ENCODE measurements at places on chromosomes 4 and X. TPM values are rescaled to one million over a fixed set of nuclear protein-coding genes. Genes with fewer than 3 reads are reported as not detected.

GRCh38 chrX:130575831-130576389 is 174.1 kb downstream of the RBMX2 start:
- peak; percentile 62 for DNase-seq

DNA sequence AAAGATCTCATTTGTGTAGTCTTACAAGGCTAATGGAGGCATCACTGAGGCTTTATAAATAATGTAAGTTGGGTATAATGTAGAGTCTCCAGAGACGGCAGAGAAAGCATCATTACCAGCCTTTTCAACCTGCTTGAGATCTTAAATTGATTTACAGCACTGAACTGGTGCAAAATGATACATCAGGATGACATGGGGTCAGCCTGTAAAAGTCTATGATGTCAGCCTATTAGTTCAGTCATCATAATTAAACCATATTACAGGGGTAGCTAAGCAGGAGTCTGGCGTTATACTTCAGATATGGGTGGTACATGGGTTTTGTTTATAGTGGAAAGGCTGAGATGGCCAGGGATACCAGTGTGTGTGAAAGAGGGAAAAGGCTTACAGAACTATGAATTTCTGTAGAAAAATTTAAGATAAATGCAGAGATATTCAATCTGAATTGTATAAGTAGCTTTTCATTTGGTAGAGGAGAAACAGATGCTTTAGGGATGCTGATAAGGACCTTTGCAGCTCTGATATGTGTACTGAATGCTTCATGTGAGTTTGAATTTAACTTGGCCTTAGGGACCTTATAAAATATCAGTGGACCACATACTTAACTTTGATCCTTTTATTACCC is 2.7 kb downstream of the SMAD1 start:
- no peak for DNase-seq

GRCh38 chr4:140111256-140111655 is 42.7 kb downstream of the MAML3 start:
- no peak for DNase-seq

The XPNPEP2 gene
- total RNA-seq: 0.24 TPM

GRCh38 chr4:36208893-36209473 is 35.3 kb downstream of the ARAP2 start:
- DNase-seq: peak; percentile 72

- no peak for DNase-seq
These were observed 141.6 kb downstream of the DCLK2 start for GRCh38 chr4:150219841-150220240.

DNA sequence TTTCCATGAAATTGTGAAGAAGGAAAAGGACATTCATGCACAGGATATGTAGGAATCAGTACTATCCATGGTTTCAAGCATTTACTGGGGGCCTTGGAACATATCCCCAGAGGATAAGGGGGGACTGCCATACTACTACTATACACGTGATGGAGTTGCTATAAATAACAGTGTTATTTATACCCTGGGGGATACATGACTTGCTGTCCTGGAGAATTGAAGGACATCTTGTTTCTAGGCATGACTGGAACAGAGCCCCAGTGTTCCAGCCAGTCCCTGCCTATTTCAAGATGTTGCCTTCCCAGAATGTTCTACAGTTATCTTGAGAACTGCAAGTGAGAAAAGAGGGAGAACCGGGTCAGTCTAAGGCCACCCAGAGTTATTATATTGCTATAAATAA is 39.6 kb upstream of the ZNF81 start:
- no peak for DNase-seq

The ETDB gene
- total RNA-seq: not detected

The TBX22 gene
- total RNA-seq: not detected

- DNase-seq: peak; percentile 70
These were observed 180.7 kb downstream of the GASK1B start for GRCh38 chr4:157992038-157992705.

- DNase-seq: peak; percentile 61
These were observed 16.9 kb downstream of the SPINK2 start for GRCh38 chr4:56804551-56804950.

DNA sequence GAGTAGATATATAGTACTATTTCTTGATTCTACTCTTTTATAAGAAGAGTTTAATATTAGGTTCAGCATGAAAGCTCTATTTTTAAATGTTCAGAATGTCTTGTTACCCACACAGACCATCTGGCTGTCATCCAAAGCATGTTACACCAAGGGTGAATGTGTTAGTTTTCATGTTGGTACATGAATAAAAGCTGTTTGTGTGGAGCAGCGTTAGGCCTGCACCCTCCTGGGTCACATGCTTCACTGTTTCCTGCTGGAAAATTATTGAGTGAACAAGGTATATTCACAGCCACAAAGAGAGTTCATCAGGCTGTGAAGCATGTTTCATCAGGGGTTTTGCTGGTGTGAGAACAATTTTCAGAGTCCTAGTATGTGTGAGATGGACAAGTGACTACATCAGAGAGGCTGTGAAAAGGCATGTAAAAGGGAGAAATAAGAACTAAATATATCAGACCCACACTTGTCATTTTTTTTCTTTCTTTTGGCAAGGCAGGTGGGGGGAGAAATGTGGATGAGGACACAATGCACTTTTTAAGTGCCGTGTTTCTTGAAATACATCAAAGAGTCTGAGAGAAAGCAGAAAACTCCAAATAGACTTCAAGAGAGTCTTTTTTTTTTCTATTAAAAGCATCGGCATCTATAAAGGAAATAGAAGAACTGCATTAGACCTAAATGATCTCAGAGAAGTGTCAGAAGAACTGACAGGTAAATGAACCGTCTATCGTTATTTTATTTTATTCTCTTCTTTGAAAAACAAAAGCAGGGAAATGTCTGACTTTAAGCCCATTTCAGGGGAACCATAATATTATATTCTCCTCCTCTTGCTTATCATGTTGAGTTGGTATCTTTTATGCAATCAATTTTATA is 2429.7 kb downstream of the PCDH7 start:
- DNase-seq: no peak

DNA sequence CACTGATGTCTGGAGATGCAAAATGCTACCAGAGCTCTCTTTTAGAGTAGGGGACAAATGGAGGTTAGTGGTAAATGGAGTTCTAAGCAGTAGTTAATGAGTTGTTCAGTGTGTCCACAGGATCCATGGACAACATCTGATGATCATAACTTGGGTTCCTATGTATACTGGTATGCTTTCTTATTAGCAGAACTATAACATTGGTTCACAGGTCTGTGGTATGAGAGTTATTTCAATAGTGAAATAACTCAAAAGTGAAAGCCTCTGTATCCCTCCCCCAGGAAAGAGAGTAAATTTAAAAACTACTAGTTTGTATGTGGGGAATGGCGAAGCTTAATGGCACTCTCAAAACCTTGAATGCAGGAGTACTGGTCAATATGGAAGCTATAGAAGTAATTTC is 363.5 kb upstream of the EMCN start:
- no peak for DNase-seq

The GPC4 gene
- total RNA-seq: 0.05 TPM

The FOXP3 gene
- total RNA-seq: 14.2 TPM

DNA sequence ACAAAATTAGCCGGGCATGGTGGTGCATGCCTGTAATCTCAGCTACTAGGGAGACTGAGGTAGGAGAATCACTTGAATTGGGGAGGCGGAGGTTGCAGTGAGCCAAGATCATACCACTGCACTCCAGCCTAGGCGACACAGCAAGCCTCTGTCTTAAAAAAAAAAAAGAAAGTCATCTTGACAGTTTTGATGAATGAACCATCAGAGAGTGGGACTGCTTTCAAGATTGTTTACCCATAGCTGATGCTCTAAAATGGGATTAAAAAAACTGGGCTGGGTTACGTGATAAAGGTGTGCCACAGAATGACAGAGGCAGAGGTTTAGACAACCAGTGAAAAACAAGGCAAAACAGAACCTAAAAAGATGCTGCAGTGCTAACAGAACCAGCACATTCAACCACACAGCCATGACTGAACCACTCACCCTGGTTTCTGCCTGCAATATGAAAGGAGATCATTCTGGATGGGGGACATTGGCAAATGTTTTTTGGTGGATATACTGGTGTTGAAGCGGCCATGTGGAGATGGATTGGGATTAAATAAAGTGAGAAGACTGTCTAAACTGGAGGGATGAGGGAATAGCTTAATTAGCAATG is 22.2 kb downstream of the GPAT3 start:
- DNase-seq: no peak

DNA sequence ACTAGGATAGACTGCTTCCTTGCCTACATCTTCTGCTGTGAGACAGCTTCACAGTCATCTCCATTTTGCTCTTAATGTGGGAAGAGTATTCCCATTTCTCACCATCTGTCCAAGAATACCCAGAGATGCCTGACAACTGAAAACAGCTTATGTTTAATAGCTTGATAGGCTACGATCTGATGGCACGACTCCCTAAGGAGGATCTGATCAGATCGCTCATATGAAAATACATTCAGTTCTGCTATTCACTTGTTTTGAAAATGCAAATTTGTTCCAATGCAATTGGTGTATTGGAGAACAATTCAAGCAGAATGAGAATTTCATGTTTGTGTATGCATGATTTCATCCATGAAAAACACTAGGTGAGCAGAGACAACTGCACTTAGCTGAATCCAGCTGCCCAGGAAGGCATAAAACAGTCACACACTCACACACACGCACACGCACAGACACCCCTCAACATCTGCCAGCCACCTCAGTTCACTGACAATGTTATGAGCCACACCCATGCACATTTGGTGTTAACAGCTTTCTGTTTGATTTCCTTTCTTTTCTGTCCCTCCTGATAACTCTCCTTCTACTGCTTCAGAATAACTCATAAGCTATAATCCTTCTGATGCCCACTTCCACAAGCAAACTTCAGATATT is 29.6 kb downstream of the TRIML1 start:
- DNase-seq: no peak

- no peak for DNase-seq
These were observed 137.2 kb downstream of the GUCY2F start for GRCh38 chrX:109344678-109345077.

DNA sequence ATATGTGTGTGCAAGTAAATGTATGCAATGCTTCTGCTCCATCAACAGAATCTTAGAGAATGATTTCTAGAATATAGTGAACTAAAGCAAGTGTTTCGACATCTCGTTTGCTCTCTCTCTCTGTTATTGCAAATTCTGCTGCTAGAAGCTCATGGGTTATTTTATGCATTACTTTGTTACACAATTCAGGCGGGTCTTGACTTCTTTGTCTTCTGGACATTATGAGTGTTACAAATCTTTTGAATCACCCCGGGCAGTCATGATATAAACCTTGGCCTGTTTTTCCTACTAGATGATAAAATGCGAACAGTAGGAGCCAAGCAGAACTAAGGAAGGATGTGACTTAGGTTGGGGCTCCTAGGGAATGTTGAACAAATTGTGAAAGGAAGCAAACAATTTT is 166.4 kb upstream of the SFRP2 start:
- DNase-seq: no peak

DNA sequence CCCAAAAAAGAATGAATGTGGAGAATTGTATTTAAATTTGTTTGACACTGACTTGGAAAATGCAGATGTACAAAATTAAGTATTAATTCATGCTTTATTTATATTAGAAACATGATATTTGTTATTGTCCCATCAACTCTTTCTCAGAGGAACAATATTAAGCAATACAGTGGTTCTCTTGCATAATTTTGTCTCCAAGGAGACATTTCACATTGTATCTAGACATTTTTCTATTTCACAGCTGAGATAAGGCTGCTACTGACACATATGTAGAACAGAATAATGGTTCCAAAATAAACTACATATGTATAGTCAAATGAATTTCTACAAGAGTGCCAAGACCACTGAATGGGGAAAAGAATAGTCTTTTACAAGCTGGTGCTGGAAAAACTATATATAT is 427.9 kb upstream of the SPANXN1 start:
- no peak for DNase-seq

The OTUD6A gene
- total RNA-seq: not detected

The FGF5 gene
- not detected for total RNA-seq

The MAP9 gene
- 6.9 TPM for total RNA-seq

DNA sequence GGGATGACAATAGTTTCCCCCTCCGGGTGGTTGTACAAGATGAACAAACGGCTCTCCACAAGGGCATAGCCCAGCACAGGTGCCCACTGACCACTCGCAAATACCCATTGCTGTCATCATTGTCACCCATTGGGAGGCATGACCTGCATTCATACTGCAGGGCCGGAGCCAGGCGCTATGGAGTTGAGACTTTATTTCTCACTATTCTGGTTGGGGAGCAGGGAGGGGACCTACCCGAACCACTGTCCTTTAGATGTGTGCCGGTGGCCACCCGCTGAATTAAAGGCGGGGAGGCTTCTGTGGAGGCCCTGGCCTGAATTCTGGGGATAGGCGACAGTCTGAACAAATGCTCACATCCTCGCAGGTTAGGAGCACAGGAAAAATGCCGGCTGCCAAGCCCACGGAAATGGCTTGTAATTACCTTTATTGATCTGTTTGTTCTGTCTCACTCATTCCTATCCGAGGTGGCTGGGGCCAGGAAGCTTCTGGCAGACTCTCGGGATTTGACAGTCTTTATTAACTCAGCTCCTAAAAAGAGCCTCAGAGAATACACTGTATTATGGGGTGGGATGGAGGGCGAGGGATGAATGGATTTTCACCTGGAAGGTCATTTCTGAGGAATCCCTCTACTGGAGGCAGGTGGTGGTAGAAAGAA is 125.1 kb upstream of the PSAPL1 start:
- no peak for DNase-seq

The MAGED4 gene
- not detected for total RNA-seq

DNA sequence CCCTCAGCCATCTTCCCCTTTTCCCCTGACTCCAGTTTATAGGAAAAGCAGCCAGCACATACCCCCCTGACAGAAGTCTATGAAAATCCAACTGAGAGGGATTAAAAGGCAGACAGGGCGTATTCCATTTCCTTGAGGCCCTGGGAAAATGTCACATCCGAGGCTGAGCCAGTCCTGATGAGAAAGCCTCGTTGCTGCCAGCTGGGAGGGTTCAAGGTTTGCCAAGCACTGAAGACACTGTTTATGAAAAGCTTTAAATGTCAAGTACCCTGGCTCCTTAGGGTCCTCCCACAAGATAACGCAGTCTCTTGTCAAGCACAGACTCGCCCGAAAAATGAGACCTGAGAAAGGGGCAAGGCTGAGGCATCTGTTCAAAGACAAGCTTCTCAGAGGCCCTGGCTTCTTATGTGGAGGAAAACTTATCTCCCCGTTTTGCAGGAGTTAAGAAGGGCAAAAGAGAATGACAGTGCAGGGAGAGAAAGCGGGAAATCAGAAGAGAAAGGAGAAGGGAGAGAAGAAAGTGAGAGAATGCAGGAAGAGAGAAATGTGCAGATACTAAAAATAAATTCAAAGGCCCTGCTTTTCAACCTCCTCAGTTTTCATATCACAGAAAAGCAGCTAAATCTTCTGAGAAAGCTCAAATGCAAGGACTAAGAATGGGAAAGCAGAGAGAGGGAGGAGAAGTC is 44.7 kb downstream of the SCD5 start:
- DNase-seq: no peak

The UGT2A1 gene
- not detected for total RNA-seq

- no peak for DNase-seq
These were observed 315.6 kb downstream of the GPAT3 start for GRCh38 chr4:83851261-83852084.

DNA sequence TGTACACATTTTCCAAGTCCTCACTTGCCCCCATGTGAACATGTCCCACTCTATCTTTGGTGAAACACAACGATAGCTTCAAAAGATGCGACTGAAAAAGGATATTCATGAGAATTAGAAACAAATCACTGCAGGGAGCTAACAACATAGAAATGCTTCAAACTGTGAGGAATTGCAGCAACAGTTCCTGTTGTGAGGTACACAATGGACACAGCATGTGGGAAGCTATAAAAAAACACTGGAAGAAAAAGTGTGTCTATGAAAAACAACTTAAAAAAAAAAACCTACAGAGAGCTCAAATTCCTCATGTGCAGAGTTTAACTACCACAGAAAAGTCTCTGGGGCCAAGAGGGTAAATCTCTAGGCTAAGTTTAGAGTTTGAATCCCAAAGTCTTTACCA is 51.6 kb upstream of the BLTP1 start:
- DNase-seq: no peak

All from activated CD4-positive, alpha-beta T cell treated with anti-CD3 and anti-CD28 coated beads, Interleukin-2, amount 10 ng/mL, durations not matched to agents 24 days and 14 days (primary cell).